ENCODE measurements at places on chromosomes 2 and 18.

- no peak for DNase-seq
Measured at GRCh38 chr18:22490429-22490846, 72.7 kb upstream of the CTAGE1 start.

- DNase-seq: no peak
Measured at GRCh38 chr2:126852361-126852760, 46.3 kb upstream of the TEX51 start.

GRCh38 chr18:31079973-31080372, 22.2 kb downstream of the DSC2 start:
- DNase-seq: no peak

DNA sequence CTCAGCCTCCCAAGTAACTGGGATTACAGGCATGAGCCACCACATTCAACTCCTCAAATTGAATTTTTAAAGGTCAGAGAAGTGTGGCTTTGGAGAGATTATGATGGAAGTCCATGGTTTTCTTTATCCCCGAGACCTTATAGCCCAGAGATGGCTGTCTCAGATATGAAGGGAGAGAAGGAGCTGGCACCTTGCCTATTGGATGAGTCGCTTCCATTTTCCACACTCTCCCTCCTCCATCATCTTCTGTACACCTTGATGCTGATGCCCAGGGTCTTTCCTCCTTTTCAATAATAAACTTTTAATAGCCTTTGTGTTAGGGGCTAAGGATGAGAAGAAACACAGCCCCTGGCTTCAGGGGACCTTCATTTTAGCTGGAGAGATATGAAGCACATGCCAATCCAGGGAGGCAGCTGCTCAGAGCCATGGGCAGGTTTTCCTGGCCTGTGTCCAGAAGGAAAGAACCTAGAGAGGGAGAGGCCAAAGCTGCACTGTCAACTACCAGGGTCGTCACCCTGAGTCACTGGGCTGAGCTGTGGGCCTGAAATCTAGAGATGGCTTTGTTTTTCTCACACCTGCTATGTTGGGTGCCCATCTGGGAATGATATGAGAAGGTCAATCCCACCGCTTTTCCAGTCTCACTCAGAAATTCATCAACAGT, 146.0 kb upstream of the SERTAD2 start:
- peak; percentile 9 for DNase-seq

DNA sequence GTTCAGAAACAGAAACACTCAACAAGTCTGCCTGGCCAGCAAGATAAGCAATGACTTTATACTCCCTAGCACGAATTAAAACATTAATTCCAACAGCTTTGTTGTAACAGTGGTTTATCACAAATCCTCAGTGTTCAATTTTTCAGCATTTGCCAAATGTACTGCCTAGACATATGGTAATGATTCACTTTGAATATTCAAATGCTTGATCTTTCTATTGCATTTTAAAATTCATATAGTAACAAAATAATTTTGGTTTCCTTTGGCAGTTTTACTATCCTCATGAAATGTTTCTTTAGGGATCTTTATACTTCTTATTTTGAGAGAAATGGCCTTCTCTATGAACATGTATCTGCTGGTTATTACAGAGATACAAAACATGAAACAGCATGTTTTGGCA, 851.8 kb upstream of the NXPH2 start:
- no peak for DNase-seq

All from BE2C (cell line).